ENCODE measurements at places on chromosomes 16 and 17. TPM values are rescaled to one million over a fixed set of nuclear protein-coding genes. Genes with fewer than 3 reads are reported as not detected.

The CLEC16A gene
- polyA plus RNA-seq = 14.3 TPM

The PRPF8 gene
- 97.2 TPM for polyA plus RNA-seq

The MYH13 gene
- not detected for polyA plus RNA-seq

The ELMO3 gene
- 13.3 TPM for polyA plus RNA-seq

The PRR35 gene
- not detected for polyA plus RNA-seq

The CHRNE gene
- polyA plus RNA-seq = 0.61 TPM

The FOXJ1 gene
- 32.5 TPM for polyA plus RNA-seq

The COL1A1 gene
- polyA plus RNA-seq = 30.5 TPM

The MIEF2 gene
- polyA plus RNA-seq = 7.3 TPM

The MYL4 gene
- 0.51 TPM for polyA plus RNA-seq

The SLC35B1 gene
- polyA plus RNA-seq = 79.6 TPM

The SPATA32 gene
- polyA plus RNA-seq = 0.08 TPM

The SOCS1 gene
- polyA plus RNA-seq = 13.8 TPM

The GPR179 gene
- 0.06 TPM for polyA plus RNA-seq

The SLC35G6 gene
- not detected for polyA plus RNA-seq

The DHX58 gene
- polyA plus RNA-seq = 22.9 TPM

Measured in lung (tissue), 17 donors.